ENCODE measurements at places on chromosomes 16 and 17. TPM values are rescaled to one million over a fixed set of nuclear protein-coding genes. Genes with fewer than 3 reads are reported as not detected.
A peak's percentile ranks its signal among the peaks of the same experiment; 100 is the strongest.

Gene QPRT
- total RNA-seq, result 8.7 TPM

DNA sequence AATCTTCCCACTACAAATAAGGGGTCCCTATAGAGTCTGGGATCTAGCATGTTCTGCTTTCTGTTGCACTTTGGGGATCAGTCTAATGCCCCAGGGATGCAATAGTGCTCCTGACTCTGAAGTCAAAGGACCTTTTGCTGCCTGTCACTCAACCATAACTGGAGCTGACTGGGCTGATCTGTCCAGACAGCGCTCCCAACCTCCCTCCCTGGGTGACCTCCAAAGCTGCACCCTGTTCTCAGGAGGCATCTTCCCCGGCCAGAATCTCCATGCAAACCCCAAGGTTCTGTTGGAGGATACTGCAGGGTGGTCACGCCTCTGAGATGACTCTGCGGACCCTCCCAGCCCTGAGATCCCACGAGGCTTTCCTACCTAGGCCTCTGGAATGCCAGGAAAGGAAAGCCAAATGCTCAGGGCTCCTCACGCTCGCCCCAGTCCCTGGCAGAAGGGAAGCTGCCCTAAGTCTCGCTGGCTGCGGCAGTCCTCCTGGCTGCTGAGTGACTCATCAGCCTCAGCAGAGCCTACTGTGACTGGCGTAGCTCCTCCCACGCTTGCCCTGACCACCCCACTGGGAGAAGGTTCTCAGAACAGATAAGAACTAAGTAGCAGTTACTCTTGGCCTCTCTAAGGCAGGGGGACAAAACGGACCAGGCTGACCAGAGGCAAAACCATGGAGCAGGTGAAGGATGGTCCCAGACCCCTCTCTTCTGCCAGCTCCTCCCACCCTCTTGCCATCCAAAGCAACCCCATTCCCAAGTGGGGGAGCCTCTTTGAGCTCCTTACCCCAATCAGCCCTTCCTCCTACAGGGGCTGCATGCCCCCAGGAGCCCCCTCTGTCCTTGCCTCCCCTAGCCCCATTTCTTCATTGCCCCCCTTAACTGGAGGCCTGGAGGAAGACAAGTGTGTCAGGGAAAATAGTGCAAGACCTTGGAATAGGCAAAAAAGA is 124.1 kb upstream of the TNRC6C start:
- DNase-seq, result peak; percentile 89

- DNase-seq, result peak; percentile 18
These were observed 24.9 kb upstream of the CRYM start for GRCh38 chr16:21302898-21303528.

DNA sequence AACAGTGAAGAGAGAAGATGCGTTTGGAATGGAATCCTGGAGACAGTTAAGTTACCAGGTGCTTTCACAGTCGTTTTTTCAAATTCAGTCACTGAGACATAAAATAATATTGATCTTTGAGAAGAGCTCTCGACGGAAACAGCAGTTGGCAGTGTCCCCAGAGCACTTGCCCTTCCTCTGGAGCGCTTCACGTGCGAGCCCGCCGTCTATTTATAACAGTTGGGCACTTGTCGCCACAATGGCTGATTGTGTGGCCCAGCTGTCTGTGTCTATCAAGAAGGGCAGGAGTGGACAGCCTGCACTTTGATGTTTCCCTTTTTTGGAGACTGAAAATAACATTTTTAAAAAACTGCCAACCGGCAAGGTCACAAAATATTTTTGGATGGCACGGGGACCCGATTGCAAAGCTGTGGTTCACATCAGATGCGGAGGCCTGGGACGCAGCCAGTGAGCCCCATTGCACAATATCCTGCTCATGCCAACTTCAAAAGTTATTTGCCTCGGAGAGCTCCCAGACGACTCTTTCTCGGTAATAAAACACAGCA is 62.9 kb downstream of the ADCY9 start:
- DNase-seq, result no peak

DNA sequence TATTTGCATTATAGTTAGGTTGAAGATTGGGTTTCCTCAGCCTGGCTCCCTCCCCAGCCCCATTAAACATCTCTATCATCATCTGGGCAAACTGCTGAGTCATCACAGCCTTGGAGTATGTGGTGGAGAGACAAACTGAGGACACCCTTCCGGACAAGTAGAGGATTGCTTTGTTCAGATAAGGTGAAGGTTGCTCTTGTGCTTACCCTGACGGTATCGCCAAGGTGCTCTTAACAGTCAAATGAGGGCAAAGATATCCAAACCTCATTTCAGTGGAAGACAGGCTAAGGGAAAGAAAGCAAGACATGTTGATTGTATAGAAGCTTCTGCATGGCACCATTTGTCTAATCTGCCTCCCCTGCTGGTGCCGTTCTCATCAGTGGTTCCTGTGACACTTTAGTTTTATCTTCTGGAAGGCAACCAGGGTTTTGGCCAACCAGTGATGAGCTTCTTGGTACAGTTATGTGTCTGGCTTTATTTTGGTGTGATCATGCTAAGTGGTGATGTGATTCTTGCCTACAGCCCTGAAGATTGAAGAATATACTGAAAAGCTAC is 56.9 kb upstream of the LGALS9 start:
- peak; percentile 31 for DNase-seq

DNA sequence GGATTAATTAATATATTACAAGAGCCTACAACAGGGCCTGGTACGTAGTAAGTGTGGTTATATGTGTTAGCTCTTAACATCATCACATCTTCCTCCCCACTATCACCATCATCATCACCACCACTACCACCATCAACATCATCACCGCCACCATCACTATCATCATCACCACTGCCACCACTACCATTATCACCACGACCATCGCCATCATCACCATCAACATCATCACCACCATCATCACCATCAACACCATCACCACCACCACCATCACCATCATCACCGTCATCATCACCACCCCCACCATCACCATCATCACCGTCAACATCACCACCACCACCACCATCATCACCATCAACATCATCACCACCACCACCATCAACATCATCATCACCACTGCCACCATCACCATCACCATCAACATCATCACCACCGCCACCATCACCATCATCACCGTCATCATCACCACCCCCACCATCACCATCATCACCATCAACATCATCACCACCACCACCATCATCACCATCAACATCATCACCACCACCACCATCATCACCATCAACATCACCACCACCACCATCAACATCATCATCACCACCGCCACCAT is 7.8 kb upstream of the IL4R start:
- DNase-seq, result no peak

- DNase-seq, result no peak
These were observed 250.1 kb upstream of the PSMD7 start for GRCh38 chr16:74046524-74046923.

- DNase-seq, result no peak
These were observed 121.0 kb downstream of the ANKRD11 start for GRCh38 chr16:89369266-89369895.

- DNase-seq, result no peak
These were observed 38.9 kb upstream of the C1QL1 start for GRCh38 chr17:45006927-45007461.

All from activated CD4-positive, alpha-beta memory T cell treated with anti-CD3 and anti-CD28 coated beads for 36 hours (primary cell).